ENCODE measurements at places on chromosomes 1 and 21.

DNA sequence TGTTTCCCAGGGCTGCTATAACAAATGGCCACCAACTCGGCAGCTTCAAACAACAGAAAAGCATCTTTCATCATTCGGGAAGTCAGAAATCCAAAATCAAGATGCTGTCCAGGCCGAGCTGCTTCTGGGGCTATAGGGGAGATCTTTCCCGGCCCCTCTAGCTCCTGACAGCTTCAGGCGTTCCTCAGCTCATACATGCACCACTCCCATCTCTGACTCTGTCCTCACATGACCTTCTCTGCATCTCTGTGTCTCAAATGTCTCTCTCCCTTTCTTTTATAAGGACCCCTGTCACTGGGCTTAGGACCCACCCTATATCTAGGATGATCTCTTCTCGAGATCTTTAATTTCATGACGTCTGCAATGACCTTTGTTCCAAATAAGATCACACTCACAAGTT is 13.8 kb upstream of the NPPB start:
- no peak for DNase-seq

- DNase-seq, result no peak
Observed at GRCh38 chr1:19644395-19644680, 227 bp downstream of the NBL1 start.

- DNase-seq, result no peak
Observed at GRCh38 chr1:198664068-198664788, 25.4 kb downstream of the PTPRC start.

DNA sequence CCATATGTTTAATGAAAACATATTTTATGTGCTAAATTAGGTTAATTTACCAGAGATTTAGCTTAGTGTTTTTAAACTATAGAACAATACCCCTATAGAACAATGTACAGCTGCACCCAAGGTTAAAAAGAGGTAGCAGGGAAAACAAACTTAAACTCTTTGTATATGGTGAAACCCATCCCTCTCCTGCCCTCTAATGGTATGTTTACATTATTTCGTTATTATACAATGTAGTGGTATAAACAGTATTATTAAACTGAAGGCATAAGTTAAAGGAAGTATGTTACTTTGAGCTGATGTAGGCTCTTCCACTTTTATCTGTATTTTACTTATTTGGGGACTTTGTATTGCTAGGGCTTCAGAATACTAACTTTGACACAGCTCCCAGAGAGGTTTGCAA is 16.7 kb upstream of the ZYG11A start:
- no peak for DNase-seq

GRCh38 chr1:87368907-87369306 is 40.2 kb downstream of the LMO4 start:
- DNase-seq, result no peak

- DNase-seq, result no peak
Observed at GRCh38 chr21:38244885-38245869, 11.6 kb upstream of the KCNJ15 start.

GRCh38 chr1:25795946-25796810 is 3.8 kb upstream of the SELENON start:
- DNase-seq, result no peak

DNA sequence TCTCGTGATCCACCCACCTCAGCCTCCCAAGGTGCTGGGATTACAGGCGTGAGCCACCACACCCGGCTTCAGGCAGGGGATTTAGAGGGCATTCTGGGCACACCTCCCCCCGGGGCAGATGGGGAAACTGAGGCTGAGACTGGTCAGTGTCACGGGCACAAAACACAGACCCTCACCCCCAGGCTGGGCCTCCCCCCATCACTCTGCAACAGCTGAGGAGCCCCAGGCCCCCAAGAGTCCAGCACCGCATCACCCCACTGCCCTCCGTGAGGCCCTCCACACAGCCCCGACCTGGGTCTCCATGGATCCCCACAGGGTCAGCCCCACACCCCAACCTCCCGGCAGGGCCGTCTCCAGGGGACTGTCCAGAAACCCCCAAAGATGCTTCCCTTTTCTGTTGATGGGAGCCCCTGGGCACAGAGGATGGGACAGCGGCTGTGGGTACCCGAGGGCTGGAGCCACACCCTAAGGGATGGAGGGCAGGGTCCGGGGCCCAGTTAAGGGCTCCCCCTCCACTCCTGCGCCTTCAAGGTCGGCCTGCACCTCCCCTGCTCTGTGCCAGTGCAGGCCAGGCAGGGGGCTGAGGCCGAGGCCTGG is 11.0 kb downstream of the TNFRSF14 start:
- peak; percentile 17 for DNase-seq

- no peak for DNase-seq
Observed at GRCh38 chr1:100747771-100748170, 28.2 kb downstream of the VCAM1 start.

GRCh38 chr1:40887012-40887378 is 24.8 kb upstream of the CITED4 start:
- no peak for DNase-seq

DNA sequence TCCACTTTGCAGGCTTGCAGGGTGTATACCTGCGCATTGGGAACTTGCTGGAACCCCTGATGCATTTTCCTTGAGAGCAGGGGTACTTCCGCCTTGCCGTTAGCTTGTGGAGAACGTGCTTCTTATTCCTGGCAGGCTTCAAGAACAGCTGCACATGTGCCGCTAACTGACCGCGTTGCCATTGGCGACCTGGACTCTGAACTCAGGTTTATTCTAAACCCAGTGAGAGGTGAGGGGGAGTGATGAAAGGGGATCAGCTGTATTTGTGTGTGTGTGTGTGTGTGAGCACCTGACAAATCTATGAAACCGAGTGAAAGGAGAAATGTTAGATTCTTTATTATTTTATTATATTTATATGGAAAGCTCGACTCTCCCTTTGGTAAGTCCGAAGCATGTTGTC is 128.6 kb downstream of the HUNK start:
- DNase-seq, result no peak

GRCh38 chr1:37137601-37138000 is 103.3 kb upstream of the GRIK3 start:
- DNase-seq, result no peak

DNA sequence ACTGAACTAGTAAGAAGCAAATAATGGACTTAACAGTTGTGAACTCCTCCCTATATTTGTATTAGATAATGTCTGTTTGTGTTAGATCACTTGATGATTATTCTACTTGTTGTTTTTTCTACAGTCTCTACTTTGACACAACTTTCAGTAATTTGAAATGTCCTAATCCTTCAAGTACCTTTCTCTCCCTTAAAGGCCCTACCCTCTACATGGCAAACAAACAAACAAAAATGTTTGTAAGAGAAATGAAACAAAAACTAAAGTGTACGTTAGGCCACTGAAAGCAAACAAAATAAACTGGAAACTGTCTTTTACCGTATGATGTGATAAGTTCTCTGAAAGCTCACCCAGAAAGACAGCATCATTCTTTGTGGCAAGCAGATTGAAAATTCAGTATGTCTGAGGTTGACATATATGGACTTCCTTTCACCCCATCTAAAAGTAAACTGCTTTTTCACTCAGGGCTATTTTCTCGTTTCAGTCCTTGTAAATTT is 255.9 kb upstream of the SNX7 start:
- no peak for DNase-seq

DNA sequence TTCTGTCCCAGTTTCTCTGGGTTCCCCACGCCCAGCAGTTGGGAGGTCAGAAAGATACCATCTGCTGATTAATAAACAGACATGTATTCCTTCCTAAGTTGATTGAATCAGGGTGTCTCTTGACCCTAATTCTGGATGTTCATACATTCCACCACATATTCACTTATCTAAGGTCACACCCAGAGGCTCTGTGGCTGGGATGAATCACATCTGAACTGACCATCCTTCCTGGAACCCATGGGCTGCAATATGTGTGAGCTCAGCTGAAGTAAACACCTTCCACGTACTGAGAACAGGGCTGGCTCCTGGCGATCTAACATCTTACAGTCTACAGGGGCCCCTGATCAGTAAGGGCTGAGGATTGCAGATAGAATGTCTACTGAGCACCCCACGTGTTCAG is 20.5 kb upstream of the TRABD2B start:
- no peak for DNase-seq

- peak; percentile 60 for DNase-seq
Observed at GRCh38 chr1:23019863-23020625, 776 bp downstream of the KDM1A start.
